ENCODE measurements at places on chromosomes 2 and 18.

- no peak for DNase-seq
Observed at GRCh38 chr2:165745916-165746315, 48.1 kb downstream of the GALNT3 start.

GRCh38 chr2:20129331-20130159, 78.1 kb upstream of the LAPTM4A start:
- no peak for DNase-seq

GRCh38 chr18:73879328-73879727, 268.3 kb downstream of the FBXO15 start:
- no peak for DNase-seq

- DNase-seq: no peak
Observed at GRCh38 chr18:29594493-29594892, 1417.6 kb upstream of the CDH2 start.

- DNase-seq: no peak
Observed at GRCh38 chr18:68181956-68182355, 533.0 kb downstream of the TMX3 start.

DNA sequence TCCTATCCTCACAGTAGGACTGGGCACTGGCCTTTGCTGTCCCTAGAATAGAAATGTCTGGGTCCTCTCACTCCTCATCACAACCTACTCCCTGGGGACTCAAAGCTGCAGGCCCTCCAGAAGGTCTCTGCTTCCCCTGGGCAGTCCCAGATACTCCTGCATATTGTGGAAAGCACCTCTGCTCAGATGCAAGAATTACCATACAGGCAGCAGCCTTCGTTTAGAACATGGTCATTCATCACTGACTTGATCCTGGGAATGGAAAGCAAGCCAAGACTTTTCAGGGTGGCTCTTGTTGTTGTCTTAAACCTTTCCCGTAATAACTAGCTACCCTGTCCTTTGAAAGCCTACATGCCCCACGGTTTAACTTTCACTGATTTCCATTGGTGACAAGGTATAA, 53.1 kb upstream of the NPAS2 start:
- DNase-seq: no peak

GRCh38 chr2:13030606-13031005, 313.9 kb downstream of the TRIB2 start:
- no peak for DNase-seq

- no peak for DNase-seq
Observed at GRCh38 chr18:23900994-23901393, 113.6 kb upstream of the TTC39C start.

GRCh38 chr2:54728669-54729120, 5.2 kb downstream of the EML6 start:
- no peak for DNase-seq

GRCh38 chr2:12827721-12828120, 111.0 kb downstream of the TRIB2 start:
- DNase-seq: no peak

DNA sequence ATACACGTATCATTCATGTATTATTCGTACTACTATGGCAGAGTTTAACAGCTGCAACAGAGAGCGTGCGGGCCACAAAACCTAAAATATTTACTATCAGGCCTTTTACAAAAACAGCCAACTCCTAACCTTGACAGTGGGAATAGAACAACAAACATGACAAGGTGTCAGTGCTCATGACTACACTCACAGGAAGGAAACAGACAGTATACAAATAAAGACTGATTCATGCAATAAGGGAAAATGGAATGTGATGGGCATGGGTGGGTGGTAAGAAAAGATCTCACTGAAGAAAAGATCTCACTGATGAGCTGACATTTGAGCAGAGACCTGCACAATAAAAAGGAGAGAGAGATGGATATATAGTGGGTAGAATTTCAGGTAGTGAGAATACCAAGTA, 347.8 kb downstream of the ALK start:
- no peak for DNase-seq

GRCh38 chr2:167862782-167863181, 384.6 kb downstream of the STK39 start:
- no peak for DNase-seq

GRCh38 chr2:230784795-230785194, 72.2 kb downstream of the CAB39 start:
- no peak for DNase-seq

- DNase-seq: no peak
Observed at GRCh38 chr2:36354811-36355150, 797 bp upstream of the CRIM1 start.

DNA sequence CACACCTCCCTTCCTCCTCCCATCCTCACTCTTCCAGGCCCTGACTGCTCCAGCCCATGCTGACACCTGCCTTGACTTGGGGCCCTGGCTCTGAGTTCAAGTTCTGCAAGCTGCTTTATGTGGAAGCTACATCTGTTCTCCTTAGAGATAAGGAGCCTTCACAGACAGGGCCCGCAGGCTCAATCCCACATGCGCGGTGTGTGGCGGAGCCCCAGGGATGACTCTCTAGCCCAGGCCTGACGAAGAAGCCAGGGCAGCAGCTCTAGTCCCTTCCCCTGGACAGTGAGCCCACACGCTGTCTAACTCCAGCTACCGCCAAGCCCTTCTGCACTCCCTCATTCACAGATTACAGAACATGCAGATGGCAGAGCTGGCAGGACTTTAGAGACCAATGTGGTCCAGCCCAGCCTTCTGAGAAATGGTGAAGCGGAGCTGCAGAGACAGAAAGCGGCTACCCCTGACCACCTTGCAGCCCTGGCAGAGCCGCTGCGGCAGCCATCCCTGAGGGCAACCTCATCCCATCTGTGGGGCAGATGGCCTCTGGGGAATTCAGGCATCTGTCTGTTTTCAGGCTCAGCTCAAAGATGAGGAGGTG, 304.3 kb downstream of the CELF4 start:
- DNase-seq: no peak

DNA sequence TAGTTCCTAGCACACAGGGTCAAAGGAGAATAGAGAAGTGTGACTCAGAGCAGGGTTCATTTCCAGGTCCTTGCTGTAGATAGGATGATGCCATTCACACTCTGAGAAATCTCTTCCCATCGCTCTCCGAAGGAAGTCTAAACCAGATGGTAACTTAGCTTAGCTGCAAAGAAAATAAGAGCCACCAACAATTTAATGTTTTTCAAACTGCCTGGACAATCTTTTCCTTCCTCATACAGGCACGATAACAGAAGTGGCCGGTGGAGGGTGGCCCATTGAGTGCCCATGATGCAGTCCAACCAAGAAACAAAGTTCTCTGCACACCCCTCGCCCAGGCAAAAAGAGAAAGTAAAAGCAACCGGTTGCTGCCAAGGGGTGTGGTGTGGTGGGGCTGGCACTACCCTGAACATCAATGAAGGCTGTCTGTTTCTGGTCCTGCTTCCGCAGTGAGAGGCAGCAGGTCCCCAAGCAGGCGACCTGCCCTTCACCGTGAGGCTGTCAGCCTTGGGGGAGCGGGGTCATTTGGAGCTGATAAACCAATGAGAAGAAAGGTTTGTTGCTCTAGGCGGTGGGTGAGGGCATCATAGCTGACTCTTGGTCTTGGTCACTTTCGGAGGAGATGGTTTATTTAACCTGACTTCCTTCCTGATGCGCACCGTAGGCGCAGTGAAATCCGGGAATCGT, 105.6 kb upstream of the CD302 start:
- no peak for DNase-seq

- DNase-seq: no peak
Observed at GRCh38 chr2:150110548-150110947, 376.9 kb downstream of the RND3 start.

DNA sequence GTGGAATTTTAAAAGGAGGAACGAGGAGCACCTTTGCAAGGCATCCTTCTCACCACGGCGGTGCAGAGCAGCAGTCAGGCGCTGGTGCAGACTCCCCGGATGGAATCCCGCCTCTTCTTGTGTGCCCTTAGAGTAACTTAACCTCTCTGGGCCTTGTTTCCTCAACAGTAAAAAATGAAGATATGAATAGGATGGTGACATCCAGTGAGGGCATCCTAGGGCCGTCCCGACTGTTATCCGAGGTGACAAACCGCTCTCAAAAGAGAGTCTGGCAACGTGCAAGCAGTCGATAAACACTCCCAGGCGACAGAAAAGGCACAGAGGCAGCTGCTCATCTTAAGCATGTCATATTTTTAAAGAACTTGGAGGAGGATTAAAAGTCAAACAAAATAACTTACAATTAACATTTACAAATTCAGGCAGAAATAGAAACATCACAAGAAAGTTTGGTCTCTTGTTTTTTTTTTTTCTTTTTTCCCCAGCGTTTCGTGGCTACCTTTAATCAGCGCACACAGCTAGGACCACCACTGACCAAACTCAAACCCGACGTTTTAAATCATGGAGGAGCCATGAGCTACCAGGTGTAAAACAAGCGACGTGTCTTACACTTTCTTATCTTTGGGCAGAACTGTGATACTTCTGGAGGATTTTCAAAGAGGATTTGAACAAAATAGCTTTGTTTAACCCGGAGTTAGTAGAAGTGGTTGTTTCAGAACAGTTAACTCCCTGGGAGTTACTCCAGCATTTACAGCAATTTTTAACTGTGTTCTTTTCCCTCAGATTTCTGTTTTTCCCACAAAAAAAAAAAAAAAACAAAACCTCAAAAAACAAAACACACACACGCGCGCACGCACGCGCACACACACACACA, 2.1 kb downstream of the MBP start:
- no peak for DNase-seq

- DNase-seq: no peak
Observed at GRCh38 chr2:55147041-55147440, 85.1 kb downstream of the CLHC1 start.

- DNase-seq: no peak
Observed at GRCh38 chr2:39534095-39534711, 97.1 kb upstream of the MAP4K3 start.

- DNase-seq: no peak
Observed at GRCh38 chr2:190858817-190859216, 21.8 kb upstream of the GLS start.

DNA sequence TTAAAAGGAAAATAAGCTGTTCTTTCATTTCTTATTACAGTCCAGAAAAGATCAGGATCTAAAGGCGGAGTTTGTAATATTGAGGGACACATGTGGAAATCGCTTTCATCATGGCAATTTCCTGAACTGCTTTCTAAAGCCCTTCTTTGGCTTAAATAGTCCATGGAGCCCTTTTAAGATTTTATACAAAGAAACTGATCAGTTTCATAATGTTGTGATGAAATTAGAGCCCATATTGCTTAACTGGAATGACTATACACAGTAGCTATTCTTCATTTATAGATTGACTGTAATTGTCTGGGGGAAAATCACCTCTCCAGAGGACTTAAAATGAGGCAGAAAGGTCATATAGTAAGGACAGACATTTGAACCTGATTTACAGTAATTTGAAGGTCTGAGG, 322.2 kb downstream of the ETAA1 start:
- DNase-seq: no peak

DNA sequence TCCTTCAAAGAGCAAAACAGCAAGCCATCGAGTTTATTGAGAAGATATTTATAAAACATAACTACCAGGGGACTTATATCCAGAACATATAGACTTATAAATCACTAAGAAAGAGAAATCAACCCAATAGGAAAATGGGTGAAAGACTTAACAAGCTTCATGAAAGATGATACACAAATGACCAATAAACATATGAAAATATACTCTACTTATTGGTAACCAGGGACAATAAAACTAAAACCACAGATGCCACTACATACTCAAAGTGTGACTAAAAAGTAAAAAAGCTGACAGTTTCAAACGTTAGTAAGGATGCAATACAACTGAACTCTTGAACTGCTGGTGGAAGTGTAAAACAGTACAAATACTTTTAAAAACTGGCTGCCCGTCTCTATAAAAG, 154.3 kb downstream of the TMEM163 start:
- DNase-seq: no peak

DNA sequence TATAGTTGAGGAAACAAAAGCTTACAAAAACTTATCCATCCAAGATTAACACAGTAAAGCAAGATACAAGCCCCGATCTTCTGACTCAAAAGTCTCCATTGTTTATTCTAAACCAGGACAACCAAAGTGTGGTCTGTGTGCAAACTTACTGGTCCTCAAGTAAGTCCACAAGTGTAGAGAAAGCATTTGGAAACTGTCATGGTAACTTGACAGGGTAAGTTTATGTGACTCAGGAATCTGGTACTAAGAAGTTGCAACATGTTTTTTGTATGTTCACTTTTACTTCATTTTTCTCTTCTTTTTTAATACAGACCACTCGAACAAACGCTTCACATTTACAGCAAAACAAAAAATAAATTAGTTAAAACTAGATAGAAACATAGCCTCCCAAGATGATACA, 9.4 kb downstream of the MBD2 start:
- no peak for DNase-seq

DNA sequence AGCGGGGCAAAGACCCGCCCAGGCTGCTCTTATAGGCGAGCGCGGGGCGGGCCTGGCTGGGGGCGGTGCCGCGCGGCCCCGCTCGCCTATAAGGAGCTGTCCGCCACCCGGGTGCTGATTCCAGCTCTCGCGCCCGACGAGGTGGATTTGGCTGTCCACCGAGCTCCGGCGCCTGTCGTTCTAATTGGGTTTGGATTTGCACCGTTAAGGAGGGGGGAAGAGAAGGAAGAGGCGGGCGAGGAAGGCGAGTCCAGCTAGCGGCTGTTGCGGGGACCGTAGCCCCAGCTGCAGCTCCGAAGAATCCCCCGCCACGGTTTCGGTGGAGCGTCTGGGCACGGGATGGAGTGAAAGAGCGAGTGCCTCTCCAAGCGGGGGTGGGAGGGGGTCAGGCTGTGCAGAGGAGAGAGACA, at the start of gene CNTNAP5:
CNTNAP5 (plus strand) TSS at position 117 of the 410 bp plus-strand sequence. CDS start 364 bp downstream, outside the sequence.
- DNase-seq: no peak

DNA sequence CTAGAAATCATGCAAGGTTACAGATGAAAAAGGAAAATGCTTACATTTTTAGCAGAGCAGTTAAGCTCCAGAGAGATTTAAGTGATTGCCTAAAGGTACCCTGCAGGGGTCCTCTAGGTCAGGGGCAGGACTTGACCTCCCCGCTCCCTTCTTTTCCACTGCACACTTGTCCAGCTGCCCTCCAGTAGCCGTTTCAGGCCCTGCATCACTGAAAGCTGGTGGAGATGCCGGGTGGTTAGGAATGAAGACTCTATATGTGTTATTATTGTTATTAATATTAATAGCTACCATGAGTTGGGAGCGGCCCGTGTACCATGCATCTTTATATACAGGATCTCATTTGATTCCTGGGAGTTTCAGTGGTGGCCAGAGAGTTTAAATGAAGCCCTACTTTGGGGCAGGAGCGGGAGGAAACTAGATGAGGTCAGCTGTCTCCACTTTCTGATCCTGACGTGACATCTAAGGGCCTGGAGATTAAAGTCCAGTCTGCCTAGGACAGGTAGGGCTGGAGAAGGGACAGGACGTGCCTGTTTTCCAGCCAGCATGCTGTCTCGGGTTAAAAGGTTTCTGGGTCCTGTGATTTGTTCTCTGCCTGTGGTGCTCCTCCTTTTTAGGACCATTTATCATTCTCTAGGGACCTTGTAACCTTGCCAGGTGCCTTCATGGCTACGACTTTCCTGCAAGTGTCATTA, 2.1 kb downstream of the TMEM37 start:
- DNase-seq: no peak
